ENCODE measurements at places on chromosomes 6 and 20.

DNA sequence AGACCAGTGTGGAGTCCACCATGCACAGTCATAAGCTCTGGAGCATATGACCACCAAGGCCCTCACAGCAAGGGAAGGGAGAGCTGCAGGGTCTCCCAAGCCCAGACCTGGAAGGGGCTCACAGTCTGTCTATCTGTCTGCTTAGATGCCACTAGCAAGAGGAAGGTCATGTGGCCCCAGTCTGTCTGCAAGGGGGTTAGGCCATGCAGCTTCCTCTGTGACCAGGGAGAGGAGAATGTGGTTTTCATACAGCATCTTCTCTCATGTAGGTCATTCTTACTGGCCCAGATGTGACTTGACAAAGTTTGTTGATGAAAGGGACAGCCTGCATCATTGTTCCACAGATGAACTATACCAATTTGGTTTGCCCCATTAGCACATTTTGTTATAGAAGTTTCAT lies 260.8 kb downstream of the FARS2 start:
- DNase-seq: no peak

- no peak for DNase-seq
Measured at GRCh38 chr6:2863901-2864300, 22.2 kb upstream of the SERPINB1 start.

GRCh38 chr6:82248273-82248735 lies 760 bp upstream of the IBTK start:
- no peak for DNase-seq

DNA sequence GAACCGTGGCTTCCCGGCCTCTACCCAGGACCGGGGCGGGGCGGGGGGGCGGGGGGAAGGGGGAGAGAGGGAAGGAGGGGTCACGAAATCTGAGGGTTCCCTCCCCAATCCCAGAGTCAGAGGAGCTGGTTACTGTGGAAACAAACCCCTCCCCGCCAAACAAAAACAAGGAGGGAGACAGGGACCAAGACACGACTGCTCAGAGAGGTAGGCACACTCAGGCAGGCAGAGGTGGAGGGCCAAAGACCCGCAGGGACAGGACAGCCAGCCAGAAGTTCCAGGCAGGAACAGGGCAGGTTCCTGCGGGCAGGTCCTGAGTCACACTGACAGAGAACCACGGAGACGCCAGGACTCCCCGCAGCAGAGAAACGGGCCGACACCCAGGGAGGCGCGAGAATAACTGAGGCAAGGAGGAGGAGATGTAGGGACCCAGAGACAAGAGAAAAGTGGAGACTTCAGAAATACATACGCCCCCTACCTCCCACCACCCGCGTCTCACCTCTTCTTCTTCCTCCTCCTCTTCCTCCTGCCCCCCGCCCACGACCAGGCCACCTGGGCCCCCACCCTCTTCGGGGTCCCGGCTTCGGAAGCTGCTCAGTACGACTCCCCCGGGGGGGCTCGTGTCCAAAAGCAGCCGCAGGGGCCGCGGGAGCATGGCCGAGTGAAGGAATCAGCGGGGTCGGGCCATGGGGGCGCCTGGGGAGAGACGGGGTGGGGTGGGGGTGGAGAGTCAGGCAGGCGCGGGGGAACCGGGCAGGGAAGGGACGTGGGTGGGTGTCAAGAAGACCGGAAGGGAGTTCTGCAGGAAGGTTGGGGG lies 578 bp downstream of the RGL2 start:
- DNase-seq: peak; percentile 77

DNA sequence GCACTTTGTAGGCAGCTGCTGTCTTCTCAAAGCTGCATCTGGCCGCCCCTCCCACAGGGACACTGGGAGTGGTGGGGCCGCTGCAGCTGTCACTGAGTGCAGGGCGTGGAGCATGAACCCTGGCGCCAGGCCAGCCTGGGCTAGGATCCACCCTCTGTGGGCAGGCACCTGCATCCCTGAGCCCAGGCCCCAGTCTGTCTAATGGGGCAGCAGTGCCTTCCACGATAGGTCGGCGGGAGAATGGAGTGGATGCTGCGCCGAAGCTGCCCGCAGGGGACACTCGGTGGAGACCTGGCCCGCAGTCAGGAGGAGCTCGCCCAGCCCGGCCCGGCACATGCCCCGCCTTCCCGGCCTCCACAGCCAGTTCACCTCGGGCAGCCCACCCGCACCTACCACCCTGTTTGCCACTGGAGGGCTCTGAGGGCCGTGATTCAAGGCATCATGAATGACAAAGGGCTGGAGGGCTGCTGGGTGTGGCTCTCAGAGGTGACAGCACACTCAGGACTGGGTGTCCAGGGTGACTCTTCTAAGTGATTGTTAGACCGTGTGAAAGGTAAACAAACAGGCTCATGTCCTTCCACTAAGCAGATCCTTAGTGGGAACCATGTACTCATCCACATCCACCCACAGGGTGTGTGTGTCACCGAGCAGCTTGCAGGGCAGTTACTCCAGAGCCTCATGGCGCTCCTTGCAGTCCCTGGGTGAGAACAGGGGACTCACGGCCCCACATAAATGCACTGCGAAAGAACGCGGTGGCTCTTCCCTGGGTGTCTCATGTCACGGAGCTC lies 133.9 kb downstream of the AGPAT4 start:
- DNase-seq: peak; percentile 44

- DNase-seq: no peak
Measured at GRCh38 chr6:155050311-155050710, 55.2 kb downstream of the TIAM2 start.

DNA sequence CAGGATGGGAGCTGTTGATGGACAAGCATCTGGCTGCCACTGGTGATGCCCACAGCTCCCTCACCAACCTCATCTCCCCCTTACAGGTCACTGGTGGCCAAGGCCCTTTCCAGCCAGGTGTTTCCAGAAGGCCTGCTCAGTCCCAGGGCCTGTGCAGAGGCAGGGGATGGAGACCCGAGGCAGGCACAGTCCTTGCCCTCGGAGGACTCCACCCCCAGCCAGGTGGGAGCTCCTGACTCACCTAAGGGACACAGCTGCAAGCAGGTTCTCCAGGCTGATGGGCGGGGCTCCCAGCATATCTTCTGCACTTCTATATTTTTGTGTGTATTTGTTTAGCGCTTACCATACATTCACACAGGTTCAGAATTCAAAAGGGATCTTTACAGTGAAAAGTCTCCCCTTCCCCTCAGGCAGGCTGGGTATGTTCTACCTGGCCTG lies 17.4 kb downstream of the PRPH2 start:
- DNase-seq: no peak

All from frontal cortex (tissue), 4 donors.